ENCODE measurements at places on chromosomes 4 and X. TPM values are rescaled to one million over a fixed set of nuclear protein-coding genes. Genes with fewer than 3 reads are reported as not detected.

Gene NCAPG
- total RNA-seq: 76.7 TPM

Gene SPANXD
- total RNA-seq: not detected

Gene GLRA2
- total RNA-seq: not detected

Gene GNRHR
- total RNA-seq: not detected

Gene SYAP1
- 20.8 TPM for total RNA-seq

Gene FGFR3
- total RNA-seq: 0.21 TPM

Gene XAGE1A
- total RNA-seq: not detected

Gene DIPK2B
- not detected for total RNA-seq

DNA sequence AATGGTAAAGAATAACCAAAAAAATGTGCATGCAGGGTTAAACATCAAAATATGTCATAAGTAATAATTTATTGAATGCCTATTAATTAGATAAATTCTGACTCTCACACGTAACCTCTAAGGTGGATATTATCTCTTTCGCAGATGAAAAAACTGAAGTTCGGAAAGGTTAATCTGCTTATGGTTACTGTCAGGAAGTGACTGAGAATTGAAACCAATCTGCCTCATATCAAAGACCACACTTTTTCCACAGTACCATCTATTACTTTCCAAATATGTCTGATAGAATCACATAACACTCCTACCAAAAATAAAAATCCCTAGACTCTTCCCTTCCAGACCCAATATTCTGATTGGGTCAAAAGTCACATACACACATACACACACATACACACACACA is 6.2 kb downstream of the CHIC2 start:
- peak overlapping the region; percentile 39 for H3K4me3 ChIP-seq
- H3K27me3 ChIP-seq: no peaks in the 10 kb centered on the region
- H3K36me3 ChIP-seq: peaks cover 8% of the 10 kb centered on the region
- no peak for DNase-seq

DNA sequence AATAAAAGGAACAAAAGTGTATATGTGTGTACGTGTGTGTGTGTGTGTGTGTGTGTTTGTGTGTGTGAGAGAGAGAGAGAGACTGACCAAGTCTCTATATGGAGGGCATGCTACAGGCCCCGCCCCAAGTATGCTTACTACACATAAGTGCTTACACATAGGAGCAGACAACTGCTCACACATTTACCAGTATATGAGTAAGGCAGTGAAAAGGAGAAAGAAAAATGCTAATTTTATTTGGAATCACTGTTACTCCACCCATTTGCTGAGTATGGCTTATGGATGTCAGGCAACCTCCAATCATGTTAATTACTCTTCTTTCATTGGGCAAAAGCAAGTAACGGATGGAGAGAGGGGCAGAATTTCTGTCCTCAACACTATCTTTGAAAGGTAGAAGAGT is 107.6 kb upstream of the STK26 start:
- no peak overlapping the region for H3K27ac ChIP-seq
- peaks cover 2% of the 10 kb centered on the region for H3K27me3 ChIP-seq
- peaks cover 2% of the 10 kb centered on the region for H3K4me1 ChIP-seq
- H3K4me3 ChIP-seq: no peak overlapping the region

DNA sequence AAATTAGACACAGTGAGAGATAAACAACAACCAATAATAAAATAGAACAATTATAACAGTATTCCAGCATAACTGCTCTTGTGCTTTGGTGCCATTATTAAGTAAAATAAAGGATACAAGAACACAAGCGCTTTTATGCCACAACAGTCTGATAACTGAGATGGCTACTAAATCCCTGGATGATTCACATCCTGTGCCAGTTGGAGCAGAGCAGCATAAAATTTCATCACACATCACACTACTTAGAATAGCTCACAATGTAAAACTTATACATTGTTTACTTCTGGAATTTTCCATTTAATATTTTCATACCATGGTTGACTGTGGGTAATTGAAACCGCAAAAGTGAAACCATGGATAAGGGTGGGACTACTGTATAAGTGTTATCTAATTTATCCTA is 399.9 kb upstream of the CNKSR2 start:
- no peak for DNase-seq
- no peaks in the 10 kb centered on the region for H3K27me3 ChIP-seq
- no peak overlapping the region for H3K27ac ChIP-seq
- H3K4me3 ChIP-seq: no peak overlapping the region
- no peaks in the 10 kb centered on the region for H3K4me1 ChIP-seq
- H3K36me3 ChIP-seq: no peaks in the 10 kb centered on the region

DNA sequence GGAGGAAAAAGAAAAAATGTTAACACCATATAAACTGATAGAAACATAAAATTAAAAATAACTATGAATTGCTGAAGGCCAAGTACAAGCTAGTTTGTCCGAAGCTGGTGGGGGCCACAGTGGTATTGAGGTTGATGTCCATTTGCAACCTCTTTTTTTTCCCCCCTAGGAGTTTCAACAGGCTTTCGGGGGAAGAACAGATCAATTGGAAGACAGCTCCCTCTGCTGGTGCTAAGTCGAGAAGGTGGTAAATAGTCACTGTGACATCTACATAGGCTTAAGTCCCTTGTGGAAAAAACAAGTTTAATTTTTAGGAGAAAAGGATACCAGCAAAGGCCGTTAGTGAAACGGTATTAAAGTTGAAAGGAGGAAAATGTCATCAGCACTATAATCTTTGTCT is 115.7 kb upstream of the ZXDA start:
- H3K27ac ChIP-seq: no peak overlapping the region
- H3K4me1 ChIP-seq: peaks cover 2% of the 10 kb centered on the region
- DNase-seq: peak; percentile 21
- no peaks in the 10 kb centered on the region for H3K36me3 ChIP-seq
- H3K4me3 ChIP-seq: no peak overlapping the region
- no peaks in the 10 kb centered on the region for H3K27me3 ChIP-seq

GRCh38 chr4:133637161-133637560 is 488.1 kb downstream of the PCDH10 start:
- no peaks in the 10 kb centered on the region for H3K36me3 ChIP-seq
- H3K27ac ChIP-seq: no peak overlapping the region
- no peak for DNase-seq
- no peaks in the 10 kb centered on the region for H3K4me1 ChIP-seq

- no peak for DNase-seq
- H3K27me3 ChIP-seq: no peaks in the 10 kb centered on the region
- peaks cover 3% of the 10 kb centered on the region for H3K36me3 ChIP-seq
- no peak overlapping the region for H3K4me3 ChIP-seq
- no peak overlapping the region for H3K27ac ChIP-seq
- H3K4me1 ChIP-seq: no peaks in the 10 kb centered on the region
These were observed 31.2 kb downstream of the PDE5A start for GRCh38 chr4:119597377-119597776.

DNA sequence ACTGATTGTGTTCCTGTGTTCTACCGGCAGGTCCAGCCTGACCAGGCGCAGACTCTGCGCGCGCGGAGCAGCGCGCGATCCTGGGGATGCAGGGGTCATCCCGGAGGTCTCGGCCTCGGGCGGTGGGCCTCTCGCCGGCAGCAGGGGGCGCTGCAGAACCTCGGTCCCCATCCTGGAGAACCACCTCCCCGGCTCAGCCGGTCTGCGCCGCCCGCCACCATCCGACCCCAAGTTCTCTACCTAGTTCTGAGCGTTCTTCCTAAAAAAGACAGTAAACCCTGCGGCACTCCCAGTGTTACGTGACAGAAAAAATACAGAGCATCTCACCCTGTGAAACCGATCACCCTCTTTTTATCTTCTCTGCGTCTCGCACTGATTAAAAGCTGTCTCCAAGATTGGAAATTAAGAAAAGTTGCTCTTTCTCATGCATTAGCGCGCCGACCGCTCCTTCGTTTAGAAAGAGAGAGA is 1.6 kb downstream of the TRPC3 start:
- DNase-seq: peak; percentile 91
- peak overlapping the region; percentile 19 for H3K27ac ChIP-seq
- H3K4me3 ChIP-seq: peak overlapping the region; percentile 89
- peaks cover 15% of the 10 kb centered on the region for H3K27me3 ChIP-seq
- H3K36me3 ChIP-seq: peaks cover 2% of the 10 kb centered on the region

DNA sequence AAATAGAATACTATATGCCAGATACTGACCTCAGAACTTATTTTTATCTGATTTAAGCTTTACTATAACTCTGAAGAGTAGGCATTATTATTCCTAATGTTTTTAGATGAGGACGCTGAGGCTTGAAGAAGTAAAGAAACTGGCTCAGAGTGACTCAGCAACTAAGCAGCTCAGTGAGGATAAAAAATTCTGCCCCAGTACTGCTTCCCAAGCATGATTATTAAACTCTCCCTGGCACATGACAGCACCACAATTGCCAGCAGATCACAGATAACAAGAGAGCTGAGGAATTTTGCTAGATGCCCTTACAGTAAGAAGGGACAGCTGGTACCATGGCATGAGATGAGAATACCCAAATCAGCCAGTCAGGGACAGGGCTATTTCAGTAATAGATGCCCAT is 219.4 kb downstream of the NKX6-1 start:
- no peaks in the 10 kb centered on the region for H3K4me1 ChIP-seq
- no peaks in the 10 kb centered on the region for H3K27me3 ChIP-seq
- H3K4me3 ChIP-seq: no peak overlapping the region
- no peak for DNase-seq
- no peak overlapping the region for H3K27ac ChIP-seq
- no peaks in the 10 kb centered on the region for H3K36me3 ChIP-seq

- no peak overlapping the region for H3K27ac ChIP-seq
- no peaks in the 10 kb centered on the region for H3K36me3 ChIP-seq
- no peaks in the 10 kb centered on the region for H3K4me1 ChIP-seq
- DNase-seq: no peak
These were observed 319.8 kb upstream of the SLC7A11 start for GRCh38 chr4:138561906-138562305.

DNA sequence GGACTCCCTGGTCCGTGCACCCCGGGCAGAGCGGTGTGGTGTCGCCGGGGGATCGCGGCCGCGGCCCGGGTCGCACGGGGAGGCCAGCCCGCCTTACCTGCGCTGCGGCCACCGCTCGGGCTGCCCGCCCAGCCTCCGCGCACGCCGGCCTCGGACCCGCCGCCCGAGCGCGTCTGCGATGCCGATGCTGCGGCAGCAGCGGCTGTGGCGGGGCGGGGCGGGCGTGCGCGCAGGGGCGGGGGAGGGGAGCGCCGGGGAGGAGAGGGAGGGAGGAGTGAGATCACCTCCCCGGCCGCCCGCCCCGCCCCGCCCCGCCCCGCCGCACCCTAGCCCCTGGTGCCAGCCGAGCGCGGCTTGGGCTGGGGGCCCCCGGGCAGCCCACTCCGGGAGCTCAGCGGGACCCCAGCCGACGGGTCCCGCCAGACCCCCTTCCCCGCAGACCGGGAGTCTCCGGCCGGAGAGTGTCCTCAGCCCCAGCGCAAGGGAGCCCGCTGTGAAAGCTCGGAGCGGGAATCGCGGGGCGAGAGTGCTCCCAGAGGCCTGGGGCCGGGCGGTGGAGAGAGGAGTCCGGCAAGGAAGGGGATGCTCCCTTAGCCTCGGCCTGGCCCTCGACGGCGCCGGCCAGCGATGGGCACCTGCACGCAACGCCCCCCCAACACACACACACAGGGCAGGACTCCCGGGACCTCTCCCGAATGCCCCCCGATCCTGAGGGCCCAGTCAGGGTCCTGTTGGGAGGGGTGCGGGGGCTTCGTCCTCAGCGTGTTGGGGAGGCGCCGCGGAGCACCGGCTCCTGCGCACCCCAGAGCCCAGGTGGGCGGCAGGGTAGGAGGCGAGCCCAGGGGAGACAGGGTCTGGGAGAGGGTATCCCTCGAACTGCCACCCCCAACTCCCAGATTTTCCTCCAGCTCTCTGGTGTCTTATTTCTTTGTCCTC is at the start of gene L1CAM:
TSS of gene L1CAM (minus strand) at position 206 of the 936 bp plus-strand sequence. CDS start 10,337 bp downstream, outside the sequence.
- DNase-seq: peak; percentile 40
- no peak within 1 kb of the TSS for H3K27ac ChIP-seq
- no peaks in the 10 kb centered on the region for H3K36me3 ChIP-seq
- H3K4me1 ChIP-seq: no peaks in the 10 kb centered on the region
- peaks cover 9% of the 10 kb centered on the region for H3K27me3 ChIP-seq
- H3K4me3 ChIP-seq: peak within 1 kb of the TSS; percentile 43

GRCh38 chr4:48197643-48198237 is 63.7 kb upstream of the TXK start:
- DNase-seq: no peak
- no peak overlapping the region for H3K4me3 ChIP-seq
- H3K36me3 ChIP-seq: peaks cover 3% of the 10 kb centered on the region
- no peaks in the 10 kb centered on the region for H3K4me1 ChIP-seq

DNA sequence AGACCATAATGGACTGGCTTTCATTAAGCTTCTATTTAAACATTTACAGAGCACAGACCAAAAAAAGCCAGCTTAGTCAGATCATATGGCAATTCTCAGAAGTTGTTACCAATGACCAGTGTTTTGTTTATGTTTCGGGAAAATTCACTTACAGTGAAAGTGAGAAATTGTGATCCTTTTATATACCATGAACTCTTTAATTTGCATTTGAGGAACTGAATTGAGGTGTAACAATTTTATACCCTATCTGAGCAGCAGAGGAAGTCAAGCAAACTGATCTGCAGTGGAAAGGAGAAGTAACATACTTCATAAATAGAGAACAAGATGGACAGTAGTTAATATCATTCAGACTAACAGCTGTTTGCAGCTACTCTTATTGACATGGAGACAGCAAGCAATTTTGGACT is 97.1 kb downstream of the TMA16 start:
- no peak overlapping the region for H3K27ac ChIP-seq
- no peak overlapping the region for H3K4me3 ChIP-seq
- H3K27me3 ChIP-seq: no peaks in the 10 kb centered on the region
- H3K36me3 ChIP-seq: peaks cover 2% of the 10 kb centered on the region
- peaks cover 8% of the 10 kb centered on the region for H3K4me1 ChIP-seq

- DNase-seq: no peak
- H3K36me3 ChIP-seq: peaks cover 24% of the 10 kb centered on the region
- no peaks in the 10 kb centered on the region for H3K27me3 ChIP-seq
- no peaks in the 10 kb centered on the region for H3K4me1 ChIP-seq
These were observed 102.5 kb downstream of the POLA1 start for GRCh38 chrX:24796204-24796603.

- peak overlapping the region; percentile 75 for H3K27ac ChIP-seq
- DNase-seq: peak; percentile 49
- H3K4me1 ChIP-seq: peaks cover 33% of the 10 kb centered on the region
- H3K4me3 ChIP-seq: no peak overlapping the region
- H3K36me3 ChIP-seq: no peaks in the 10 kb centered on the region
These were observed 176.5 kb downstream of the QDPR start for GRCh38 chr4:17335371-17335770.

DNA sequence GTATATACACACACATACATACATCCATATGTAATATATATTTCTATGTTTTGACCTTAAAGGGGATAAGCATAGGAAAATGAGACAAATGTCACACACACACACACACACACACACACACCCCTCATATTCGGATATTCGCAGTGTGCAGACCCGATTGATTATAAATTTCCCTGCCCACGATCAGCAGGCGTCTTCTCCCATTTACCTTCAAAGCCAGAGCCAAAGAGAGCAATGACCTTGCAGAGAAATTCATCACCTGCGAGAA is 488 bp downstream of the GPRIN3 start:
- peak overlapping the region; percentile 89 for H3K4me3 ChIP-seq
- peak overlapping the region; percentile 83 for H3K27ac ChIP-seq
- no peaks in the 10 kb centered on the region for H3K27me3 ChIP-seq
- H3K36me3 ChIP-seq: peaks cover 9% of the 10 kb centered on the region
- no peak for DNase-seq
- H3K4me1 ChIP-seq: peaks cover 63% of the 10 kb centered on the region

- no peak for DNase-seq
- no peaks in the 10 kb centered on the region for H3K27me3 ChIP-seq
These were observed 16.0 kb downstream of the FGFR3 start for GRCh38 chr4:1808851-1809753.
